ENCODE measurements at places on chromosomes 4 and X.

DNA sequence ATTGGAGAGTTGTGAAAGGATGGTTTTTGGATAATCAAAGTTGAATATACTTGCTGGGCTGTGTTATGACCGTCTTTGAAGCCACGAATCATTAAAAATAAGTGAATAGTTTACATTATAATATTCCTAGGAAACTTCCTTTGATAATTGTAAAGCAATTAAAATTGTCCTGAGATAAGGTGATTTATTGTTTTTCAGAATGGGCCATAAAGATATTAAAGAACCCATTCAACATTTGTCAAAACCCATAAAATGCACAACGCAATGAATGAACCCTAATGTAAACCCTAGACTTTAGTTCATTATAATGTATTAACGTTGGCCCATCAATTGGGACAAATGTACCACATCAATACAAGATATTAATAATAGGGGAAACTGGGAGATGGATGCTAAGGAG lies 11.4 kb downstream of the FHL1 start:
- DNase-seq = no peak

- peak; percentile 84 for DNase-seq
Measured at GRCh38 chr4:107801766-107802211, 22.9 kb upstream of the SGMS2 start.

- no peak for DNase-seq
Measured at GRCh38 chr4:70844180-70844579, 4.5 kb upstream of the GRSF1 start.

- peak; percentile 13 for DNase-seq
Measured at GRCh38 chr4:663438-664428, 10.3 kb downstream of the ATP5ME start.

DNA sequence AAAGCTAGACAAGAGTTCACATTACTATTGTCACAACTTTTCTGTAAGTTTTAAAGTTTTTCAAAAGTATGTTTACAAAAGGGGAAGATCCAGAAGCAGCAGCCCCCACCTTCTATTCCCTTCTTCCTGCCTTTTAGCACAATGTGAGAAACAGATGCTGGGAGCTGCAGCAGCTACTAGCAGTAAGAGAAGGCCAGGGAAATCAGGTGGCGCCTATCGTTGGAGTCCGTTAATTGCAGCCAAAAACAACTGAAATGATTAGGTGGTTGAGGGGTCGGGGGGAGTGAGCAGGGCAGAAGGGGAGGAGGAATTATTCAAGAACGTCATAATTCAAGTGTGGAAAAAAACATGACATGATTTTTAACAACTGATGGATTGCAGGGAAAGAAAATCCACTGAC lies 27.4 kb downstream of the FRYL start:
- DNase-seq = no peak

DNA sequence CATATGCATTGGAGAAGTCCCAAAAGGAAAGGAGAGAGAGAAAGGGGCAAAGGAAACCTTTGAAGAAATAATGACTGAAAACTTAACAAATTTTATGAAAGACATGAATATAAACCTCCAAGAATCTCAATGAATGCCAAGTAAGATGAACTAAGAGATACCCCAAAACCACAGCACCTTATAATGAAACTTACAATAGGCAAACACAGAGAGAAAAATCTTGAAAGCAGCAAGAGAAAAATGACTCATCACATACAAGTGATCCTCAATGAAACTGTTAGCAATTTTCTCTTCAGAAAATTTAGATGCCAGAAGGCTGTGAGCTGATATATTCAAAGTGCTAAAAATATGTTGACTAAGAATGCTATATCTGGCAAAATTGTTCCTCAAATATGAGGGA lies 10.1 kb downstream of the SMIM10L2A start:
- DNase-seq = no peak

GRCh38 chrX:126820700-126821420 lies 1.3 kb downstream of the PRR32 start:
- no peak for DNase-seq

- DNase-seq = no peak
Measured at GRCh38 chr4:3192188-3192587, 56.8 kb upstream of the MSANTD1 start.

GRCh38 chrX:68902706-68903504 lies 74.1 kb downstream of the EFNB1 start:
- no peak for DNase-seq

- DNase-seq = no peak
Measured at GRCh38 chrX:69156638-69157037, 8.6 kb downstream of the PJA1 start.

DNA sequence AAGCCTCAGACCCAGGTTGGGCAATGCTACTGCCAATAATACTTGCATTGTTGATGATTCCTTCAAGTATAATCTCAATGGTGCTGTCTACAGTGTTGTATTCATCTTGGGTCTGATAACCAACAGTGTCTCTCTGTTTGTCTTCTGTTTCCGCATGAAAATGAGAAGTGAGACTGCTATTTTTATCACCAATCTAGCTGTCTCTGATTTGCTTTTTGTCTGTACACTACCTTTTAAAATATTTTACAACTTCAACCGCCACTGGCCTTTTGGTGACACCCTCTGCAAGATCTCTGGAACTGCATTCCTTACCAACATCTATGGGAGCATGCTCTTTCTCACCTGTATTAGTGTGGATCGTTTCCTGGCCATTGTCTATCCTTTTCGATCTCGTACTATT lies 7.4 kb downstream of the LPAR4 start:
- no peak for DNase-seq

GRCh38 chr4:87188048-87188447 lies 32.4 kb downstream of the KLHL8 start:
- peak; percentile 13 for DNase-seq

- DNase-seq = no peak
Measured at GRCh38 chr4:159185591-159186023, 82.7 kb downstream of the RAPGEF2 start.

GRCh38 chr4:76003035-76003434 lies 4.3 kb downstream of the CXCL9 start:
- DNase-seq = no peak

DNA sequence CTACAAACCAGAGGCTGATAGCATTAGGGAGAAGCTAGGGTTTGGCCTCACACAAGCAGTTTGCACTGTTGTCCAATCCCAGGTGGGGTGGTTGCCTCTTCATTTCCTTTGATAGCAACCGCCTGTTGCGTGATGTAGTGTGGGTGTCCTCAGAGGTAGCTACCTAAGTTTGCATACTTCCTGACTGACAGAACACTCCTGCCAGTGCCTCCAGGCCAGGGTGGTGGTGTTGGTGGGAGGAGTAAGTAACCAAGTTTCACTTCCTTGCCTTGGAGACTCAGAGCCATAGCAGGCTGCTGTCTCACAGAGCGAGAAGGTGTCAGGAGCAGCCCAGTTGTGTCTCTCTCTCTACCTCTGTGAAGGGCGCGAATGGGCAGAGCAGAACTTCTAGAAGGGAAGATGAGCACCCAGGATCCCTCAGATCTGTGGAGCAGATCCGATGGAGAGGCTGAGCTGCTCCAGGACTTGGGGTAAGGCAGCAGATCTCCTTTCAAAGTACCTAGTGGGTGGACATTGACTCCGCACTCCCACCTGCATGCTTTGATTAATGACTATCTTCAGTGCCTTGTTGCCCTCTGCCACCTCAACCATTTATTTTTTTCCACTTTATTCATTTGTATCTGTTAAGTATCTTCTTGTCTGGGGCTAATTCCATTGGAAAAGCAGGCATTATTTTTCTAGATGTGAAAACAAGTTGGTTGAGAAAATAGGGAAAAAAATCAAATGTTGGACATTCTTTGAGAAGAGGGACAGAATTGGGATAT lies at the start of gene DAPP1:
DAPP1 (plus strand) TSS at position 283 of the 764 bp plus-strand sequence; CDS start at position 370, 87 bp downstream.
- DNase-seq = no peak

- DNase-seq = no peak
Measured at GRCh38 chrX:129494887-129495286, 28.4 kb downstream of the SMARCA1 start.

- DNase-seq = no peak
Measured at GRCh38 chr4:7291372-7292114, 99.2 kb downstream of the SORCS2 start.

GRCh38 chrX:119240356-119240755 lies 4.3 kb downstream of the PGRMC1 start:
- peak; percentile 68 for DNase-seq

GRCh38 chr4:40325406-40326019 lies 9.6 kb upstream of the CHRNA9 start:
- DNase-seq = peak; percentile 81

GRCh38 chr4:22071749-22072148 lies 123.2 kb upstream of the KCNIP4 start:
- DNase-seq = no peak

GRCh38 chrX:141760761-141761160 lies 62.2 kb upstream of the SPANXD start:
- no peak for DNase-seq

DNA sequence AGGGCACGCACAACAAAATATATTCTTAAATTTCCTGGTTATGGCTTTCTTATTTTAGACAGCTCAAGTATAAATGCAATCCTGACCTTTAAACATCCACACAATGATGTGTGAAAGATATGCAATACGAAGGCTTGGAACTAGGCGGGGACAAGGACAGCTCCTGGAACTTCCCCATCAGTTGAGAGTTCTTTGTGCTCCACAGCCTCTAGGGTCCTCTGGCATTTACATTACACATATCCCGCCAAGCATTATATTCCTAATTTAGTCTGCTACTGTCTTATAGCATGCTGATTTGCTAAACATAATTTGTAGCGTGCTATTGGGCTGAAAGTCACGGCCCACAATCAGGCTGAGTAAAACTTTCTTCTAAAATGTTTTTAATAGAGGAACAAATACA lies 74.4 kb downstream of the FTHL17 start:
- DNase-seq = no peak

- DNase-seq = no peak
Measured at GRCh38 chr4:59339631-59340030, 1860.5 kb upstream of the ADGRL3 start.

DNA sequence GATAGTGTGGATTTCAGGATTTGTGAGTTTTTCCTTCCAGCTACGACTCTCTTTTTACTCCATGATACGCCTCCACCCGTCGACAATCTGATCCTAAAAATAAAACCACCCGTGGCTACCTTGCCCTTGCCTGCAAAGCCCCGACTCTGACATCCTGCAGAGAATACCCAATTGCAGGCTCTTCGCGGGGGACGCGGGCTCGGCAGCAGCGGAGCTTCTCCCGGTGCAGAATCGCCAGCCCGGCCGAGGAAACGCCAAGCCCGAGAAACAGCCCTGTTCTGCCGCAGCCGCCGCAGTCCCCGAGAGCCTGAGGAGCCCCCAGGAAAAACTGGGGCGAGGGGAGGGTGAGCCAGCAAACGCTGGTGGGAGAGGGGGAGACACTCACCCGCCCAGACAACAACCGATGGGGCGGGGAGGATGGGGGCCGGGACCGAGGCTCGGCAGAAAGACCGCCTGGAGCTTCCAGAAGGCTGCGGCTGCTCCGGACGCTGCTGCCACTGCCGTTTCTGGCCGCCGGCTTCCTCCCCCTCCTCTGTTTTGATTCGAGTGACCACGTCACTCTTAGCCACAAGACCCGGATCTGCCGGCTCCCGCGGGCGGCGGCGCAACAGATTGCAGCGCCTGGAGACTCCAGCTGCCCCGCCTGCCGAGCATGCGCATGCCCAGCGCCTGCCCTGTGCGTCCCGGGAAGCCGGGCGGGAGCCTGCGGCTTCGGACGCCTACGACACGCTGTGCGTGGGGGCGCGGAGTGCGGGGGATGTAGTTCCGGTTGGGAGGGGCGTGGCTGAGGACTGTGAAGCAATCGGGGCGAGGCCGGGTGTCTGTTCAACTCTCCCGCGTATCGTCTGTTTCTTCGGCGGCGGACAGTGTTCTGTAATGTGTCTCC lies at the start of gene SMIM14:
SMIM14 (minus strand) TSS at position 512 of the 886 bp plus-strand sequence. CDS start 33,720 bp downstream, outside the sequence.
- peak; percentile 99 for DNase-seq

DNA sequence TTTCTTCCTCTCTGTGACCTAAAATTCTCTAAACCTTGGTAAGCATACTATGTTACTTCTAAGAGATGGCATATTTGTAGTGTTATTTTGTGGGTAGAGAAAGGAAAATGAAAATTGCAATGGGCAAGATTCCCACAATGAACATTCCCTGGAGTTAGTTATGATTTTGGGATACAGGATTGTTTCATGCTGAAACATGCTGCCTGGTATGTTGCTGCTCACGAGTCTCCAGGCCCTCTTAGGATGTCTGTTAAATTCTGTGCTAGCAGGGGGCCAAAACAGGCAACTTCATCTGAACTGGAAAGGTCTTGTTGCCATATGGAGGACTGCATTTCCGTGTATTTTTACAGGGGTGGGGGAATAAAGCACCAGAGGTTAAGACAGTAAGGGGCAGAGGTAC lies 18.9 kb upstream of the MSMO1 start:
- DNase-seq = no peak

DNA sequence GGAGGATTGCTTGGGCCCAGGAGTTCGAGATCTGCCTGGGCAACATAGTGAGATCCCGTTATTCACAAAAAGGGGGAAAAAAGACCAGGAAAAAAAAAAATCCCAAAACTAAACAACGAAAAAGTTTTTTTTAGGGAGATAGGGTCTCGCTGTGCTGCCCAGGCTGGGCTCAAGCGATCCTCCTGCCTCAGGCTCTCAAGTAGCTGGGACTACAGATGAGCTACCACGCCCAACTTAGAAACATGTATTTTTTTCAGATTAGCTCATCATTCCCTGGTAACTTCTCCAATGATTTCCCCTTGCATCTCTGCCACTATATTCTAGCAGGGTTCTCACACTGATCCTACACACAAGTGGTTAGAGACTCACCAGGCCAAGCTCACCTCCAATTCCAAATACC lies 24.4 kb upstream of the IRAK1 start:
- DNase-seq = no peak

DNA sequence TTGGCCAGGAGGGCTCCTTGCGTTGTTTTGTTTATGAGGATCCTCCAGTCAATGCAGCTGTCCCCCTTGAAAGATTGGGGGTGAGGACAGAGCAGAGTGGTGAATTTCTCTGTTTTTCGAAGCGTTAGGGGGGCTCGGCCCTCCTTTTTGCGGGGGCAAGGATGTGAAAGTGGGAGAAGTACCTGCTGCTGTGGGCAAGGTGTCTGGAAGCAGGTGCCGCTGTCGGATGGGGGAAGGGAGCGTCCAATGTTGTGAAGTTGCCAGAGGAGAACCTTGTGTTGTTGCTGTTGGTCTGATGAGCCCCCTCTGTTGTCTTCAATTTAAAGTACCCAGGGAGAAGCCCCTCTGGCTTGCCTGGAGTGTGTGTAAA lies 613 bp downstream of the GLRB start:
- DNase-seq = no peak

DNA sequence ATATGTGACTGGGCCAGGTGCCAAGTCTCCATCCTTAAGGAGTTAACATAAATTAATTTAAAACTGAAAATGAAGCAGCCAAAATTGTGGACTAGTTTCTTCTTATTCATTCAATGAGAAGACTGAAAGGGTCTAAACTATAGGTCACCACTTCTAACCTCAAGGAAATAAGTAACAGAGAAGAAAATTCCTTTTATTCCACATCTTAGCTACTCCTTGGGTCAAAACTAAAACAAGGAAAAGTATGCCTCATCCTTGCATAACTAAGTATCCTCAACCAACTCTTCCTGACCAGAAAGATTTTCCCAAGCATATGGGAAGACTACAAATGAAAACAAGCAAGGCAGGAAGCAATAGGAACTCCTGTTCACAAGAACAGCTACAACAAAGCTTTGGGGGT lies 71.2 kb downstream of the ZNF827 start:
- no peak for DNase-seq
